ENCODE measurements at places on chromosomes 2 and 18.

- DNase-seq, result no peak
Observed at GRCh38 chr18:79384151-79384807, 11.5 kb upstream of the NFATC1 start.

DNA sequence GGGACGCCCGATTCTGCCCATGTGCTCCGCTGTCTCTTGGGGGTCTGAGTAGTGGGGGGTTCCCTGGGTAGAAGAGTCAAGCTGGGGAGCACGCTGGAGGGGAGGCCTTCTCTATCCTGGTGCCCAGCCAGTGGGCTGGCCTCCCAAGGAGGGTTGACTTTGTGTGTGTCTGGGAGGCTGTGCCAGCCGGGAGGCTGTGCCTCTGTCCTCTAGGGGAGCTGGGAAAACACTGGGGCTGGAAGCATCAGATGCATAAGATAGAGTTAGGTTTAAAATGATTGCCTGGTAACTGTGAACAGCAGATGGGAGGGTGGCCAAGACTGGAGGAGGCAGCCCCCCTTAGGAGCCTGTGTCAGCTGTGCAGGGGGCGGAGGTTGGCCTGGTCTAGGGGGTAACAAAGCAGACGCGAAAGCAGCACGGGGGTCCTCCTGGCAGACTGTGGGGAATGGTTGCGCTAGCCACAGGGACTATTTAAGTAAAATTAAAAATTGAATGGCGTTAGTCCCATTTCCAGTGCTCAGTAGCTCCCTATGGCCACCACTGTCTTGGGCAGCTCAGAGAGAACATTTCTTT lies 1.3 kb downstream of the ING5 start:
- DNase-seq, result no peak

DNA sequence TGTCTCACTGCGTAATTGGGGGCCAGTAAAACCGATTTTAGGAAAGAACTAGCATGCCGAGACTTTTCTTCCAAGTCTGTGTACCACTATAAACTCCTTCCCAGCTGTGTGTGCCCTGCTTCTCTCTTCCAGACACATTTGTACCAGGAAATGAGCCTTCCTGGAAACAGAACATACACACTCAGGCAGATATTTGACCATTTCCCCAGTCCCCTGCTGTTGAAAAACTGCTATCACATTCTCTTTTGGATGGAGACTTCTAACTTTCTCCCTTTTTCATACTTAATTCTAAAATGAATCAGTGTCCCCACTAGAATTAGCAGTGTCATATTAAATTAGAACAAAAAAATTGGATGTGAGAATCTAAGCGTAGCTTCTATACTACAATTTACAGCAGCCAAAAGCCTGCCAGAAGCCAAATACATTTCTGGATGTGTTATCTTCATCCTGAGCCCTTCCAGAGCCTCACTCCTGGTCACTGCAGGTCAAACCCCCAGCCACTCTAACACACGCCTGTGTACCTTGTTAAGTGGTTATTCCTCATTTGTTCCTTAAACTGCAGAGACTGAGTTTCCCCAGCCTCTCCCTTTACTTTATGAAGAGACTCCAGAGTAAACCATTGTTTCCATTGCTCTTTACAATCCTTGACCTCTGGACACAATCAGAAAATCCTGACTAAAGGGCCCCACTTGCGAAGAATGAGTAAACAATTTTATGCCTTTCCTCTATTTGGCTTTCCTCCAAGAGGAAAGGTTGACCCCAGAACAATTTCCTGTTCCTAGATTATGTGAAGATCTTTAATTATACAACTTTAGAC lies 20.4 kb downstream of the DSG4 start:
- no peak for DNase-seq

GRCh38 chr18:23353459-23353858 lies 99.6 kb upstream of the RIOK3 start:
- DNase-seq, result no peak

Data from effector memory CD8-positive, alpha-beta T cell (primary cell).